Stomach (tissue), 19 donors: ENCODE measurements at places on chromosomes 7 and 10. TPM values are rescaled to one million over a fixed set of nuclear protein-coding genes. Genes with fewer than 3 reads are reported as not detected.

PIP gene
- total RNA-seq: not detected

SBDS gene
- 168 TPM for total RNA-seq

PIK3AP1 gene
- 11.9 TPM for total RNA-seq

AGMO gene
- 33.0 TPM for total RNA-seq

SH2D4B gene
- total RNA-seq: 0.18 TPM

EPO gene
- total RNA-seq: not detected

DNA sequence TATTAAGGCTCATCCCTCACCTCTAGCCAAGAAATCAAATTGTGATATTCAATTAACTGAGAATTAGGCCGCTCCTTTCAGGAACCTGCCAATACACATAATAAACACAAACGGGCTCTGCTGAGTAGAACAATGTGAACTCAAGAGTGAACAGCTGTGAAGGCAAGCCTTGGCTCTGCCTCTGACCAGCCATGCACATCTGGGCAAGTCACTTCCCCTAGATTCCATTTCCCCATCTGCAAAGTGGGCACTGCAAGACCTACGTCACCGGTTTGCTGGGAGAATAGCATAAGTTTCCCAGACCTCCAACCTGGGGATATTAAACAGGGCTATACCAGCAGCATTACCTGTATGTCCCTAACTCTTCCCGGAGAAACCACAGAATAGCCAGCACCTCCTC, 355.2 kb downstream of the TNS3 start:
- no peak for DNase-seq

- no peak for DNase-seq
These were observed 9.4 kb upstream of the ZNF467 start for GRCh38 chr7:149782682-149783345.

- DNase-seq: no peak
These were observed 66.8 kb upstream of the EXOC4 start for GRCh38 chr7:133186060-133186459.

DNA sequence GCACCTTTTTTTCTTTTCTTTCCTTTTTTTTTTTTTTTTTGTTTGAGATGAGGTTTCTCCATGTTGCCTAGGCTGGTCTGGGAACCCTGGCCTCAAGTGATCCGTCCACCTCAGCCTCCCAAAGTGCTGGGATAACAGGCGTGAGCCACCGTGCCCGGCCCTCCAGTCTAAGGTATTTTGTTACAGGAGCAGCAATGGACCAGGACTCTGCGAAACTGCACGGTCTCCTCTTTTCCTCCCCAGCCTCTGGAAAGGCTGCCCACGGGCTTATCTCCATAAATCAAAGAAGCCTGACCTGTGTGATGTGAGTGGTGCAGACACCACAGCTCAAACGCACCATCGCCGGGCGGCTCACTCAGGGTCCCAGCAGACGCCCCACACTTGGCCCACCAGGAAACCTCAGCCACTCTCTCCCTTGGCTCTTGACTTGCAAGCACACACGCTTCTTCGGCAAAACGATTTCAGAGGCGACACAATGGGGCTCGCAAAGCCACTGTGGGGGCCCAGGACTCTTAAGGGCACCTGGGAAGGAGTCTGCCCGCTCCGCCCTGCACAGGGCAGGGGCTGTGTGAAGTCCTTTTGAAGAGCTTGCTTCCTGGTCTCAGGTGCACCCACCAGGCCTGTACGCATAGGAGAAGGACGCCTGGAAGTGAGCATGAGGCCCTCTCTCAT, 20.6 kb downstream of the WDR86 start:
- DNase-seq: no peak

DNA sequence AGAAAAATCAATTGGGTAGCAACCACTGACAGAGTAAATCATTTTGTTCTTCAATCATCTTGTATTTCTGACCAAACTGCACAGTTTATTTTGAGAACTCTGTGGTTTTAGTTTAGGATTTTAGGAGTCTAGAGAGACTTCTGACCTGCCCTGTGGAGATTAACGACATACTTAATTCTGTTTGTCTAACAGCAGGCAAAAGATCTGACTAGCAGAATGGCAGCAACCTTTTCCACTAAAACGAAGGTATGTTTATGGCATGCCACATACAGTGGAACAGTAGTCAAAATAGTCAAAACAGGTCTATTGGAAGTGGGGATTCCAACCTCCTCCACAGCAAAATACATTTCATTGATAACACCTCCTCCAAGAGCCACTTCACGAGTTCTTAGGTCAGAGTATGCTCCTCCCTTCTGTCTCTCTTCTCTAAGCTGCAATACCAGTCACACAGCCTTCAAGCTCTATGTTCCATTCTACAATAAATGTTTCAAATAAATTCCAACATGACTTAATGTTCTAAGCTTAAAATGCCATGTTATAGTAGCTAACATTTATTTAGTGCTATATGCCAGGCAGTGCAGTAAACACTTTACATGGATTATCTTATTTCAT, 34.4 kb downstream of the NRCAM start:
- DNase-seq: no peak

DNA sequence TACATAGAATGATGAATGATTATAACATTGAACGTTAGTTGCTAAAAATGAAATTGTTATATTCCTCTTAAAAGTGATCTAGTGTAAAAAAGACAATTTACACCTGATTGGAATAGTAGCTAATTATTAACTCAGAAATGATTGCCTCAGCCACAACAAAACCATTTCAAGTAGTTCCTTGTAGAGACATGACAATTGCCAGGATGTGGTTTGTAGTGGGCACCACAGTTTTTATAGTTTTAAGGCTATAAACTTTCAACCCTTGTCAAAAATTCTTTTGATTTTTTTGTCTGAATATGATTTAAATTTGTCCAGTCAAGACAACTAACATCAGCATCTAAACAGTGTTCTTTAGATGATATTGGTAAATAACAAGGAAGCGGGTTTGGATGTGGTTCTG, 145.2 kb downstream of the SUGCT start:
- DNase-seq: no peak

DNA sequence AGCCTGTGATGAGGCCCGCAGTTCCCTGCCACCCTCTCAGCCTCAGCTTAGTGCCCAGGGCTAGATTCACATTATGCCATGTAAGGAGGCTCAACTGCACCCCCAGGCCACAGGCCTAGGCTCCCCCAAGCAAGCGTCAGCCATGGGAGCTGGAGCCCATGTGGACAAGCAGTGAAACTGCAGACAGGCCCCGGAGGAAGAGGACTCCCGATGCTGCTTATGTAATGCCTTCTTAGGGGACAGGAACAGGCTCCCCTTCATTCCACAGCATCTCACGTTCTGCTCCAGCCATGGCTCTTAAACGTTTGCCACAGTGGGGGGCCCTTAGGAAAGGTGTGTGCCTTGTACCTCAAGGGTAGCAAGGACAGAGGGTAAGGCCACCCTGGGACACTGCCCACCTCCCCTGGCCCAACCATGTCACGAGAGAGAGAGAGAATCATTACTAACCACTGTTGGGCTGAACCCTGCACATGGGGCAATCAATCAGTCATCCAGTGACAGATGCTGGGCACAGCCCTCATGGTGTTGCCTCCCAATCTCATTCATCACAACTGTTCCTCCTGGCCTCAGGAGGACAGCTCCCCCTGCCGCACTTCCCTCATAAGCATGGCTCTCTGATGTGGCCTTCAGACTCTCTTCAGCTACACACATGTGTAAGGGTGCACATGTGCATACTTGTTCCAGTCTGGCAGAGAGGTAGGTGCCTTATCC, 263.0 kb downstream of the GRID1 start:
- no peak for DNase-seq

DNA sequence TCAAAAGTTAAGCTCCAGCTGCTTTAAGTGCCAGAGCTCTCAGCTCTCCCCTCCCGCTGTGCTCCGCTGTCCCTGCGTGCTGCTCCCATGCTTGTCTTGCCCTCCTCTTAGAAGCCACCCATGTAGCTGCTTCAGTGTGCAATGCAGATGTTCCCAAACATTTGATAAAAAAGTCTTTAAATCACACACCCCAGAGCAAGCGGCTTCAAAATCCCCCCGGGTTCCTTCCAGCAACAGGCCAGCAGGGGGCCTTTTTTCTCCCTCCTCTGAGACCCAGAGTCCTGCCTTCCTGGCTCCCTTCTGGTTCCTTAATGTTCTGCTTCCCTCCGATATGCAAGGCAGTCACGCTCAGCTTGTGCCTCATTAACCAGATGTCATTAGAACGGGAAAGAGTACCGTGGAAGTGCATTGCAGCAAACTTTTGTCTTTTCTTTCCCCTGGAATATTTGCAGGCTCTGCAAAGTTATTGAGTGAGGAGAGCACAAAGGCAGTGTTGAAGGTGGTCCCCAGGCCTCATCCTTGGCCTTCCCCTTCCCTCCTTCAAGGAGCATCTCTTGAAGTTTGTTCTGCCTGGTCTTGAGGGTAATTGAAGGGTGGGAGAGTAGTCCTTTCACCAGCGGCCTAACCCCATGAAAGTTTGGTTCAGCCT, 25.5 kb downstream of the LDB3 start:
- DNase-seq: peak; percentile 79

- no peak for DNase-seq
These were observed 324.5 kb upstream of the KLF6 start for GRCh38 chr10:4109469-4109868.

GRCh38 chr10:63761243-63761642, 240.0 kb downstream of the REEP3 start:
- DNase-seq: no peak

DNA sequence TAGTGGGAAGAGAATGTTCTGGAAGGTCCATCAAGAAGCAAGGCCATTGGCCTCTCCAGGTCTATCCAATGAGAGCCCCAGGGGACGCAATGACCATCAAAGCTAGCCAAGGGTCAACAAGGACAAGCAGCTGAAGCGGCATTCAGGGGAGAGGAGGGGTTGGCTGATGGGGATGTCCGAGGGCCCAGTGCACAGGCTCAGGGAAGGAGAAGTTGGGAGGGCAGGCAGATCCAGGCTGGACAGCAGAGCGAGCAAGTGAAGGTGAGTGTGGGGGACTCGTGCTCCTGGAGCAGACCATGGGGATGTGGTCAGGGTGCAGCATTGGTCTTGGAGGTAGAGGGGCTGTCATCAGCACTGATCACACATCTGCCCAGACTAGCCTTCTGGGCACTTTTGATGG, 275.4 kb upstream of the TCERG1L start:
- no peak for DNase-seq

GRCh38 chr7:113715981-113716856, 202.6 kb downstream of the PPP1R3A start:
- DNase-seq: peak; percentile 52

GRCh38 chr7:6579446-6579845, 2.2 kb downstream of the ZDHHC4 start:
- DNase-seq: no peak

- no peak for DNase-seq
These were observed 496.9 kb upstream of the CELF2 start for GRCh38 chr10:10520491-10521385.

DNA sequence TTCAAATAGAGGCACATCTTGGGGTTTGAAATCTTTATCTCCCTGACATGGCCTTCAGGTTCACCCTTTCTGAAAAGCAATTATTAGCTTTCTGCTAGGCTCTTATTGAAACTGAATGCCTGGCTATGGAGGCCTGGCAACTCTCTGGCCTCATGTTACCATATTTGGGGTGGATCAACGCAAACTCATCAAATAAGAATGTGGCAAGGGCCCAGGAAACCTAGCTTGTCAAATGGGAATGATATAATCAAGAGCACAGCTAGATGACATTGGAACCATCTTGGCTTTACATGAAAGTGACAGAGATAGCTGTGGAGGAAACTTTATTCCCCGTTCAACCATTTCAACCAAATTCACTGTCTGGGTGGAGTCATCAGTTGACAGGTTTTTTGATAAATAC, 202.8 kb upstream of the SMIM30 start:
- no peak for DNase-seq

DNA sequence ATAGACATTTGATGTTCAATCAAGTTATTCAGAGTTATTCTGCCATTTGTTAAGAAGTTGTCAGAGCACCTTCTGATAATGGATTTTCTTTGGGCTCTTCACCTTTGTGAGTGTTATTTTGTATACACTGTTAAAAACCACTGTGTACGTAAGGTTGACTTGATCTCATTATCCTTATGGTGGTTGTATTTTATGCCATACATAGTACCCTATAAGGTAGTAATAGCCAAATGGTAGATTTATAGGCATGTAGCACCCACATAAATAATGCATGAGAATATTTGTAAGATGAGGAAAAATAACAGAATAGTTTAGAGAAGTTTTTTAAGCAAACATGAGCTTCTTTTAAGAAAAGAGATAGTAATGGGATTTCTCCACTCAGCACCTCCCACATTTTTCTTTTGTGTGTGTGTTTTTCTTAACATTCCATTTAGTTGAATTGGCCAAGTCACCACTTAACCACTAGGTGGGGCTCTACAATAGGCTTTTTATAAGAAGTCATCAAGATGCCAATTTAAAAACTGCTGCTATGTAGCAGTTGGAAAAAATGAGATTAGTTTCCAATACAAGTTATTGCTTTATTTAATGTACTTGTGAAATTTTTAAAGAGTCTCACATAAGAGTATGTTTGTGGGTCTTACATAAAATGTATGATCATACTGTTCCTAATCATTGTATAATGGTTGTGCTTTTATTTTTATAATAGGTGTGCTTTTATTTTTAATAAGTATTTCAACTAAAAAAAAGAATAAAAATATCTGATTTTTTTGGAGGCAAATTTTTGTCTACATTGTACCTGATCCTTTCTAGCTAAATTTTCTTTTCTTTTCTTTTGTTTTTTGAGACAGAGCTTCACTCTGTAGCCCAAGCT, 41.1 kb upstream of the STMP1 start:
- no peak for DNase-seq

DNA sequence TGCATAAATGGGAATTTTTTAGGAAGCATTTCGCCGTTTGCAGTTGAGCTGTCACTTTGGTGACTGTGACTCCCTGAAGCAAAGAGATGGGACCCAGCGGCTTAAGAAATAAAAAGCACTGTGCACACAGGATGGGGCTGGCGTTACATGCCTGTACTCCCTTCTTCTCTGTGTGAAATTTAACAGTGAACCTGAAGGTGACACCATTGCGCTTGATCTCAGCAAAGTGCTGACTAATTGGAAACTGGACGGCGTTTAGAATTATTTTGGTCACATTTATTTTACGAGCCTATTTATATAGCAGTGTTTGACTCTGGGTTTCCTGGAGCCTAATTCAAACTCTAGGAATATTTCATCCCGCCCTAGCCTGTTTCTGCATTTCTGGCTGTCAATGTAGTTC, 146.2 kb downstream of the PAXIP1 start:
- DNase-seq: no peak

DNA sequence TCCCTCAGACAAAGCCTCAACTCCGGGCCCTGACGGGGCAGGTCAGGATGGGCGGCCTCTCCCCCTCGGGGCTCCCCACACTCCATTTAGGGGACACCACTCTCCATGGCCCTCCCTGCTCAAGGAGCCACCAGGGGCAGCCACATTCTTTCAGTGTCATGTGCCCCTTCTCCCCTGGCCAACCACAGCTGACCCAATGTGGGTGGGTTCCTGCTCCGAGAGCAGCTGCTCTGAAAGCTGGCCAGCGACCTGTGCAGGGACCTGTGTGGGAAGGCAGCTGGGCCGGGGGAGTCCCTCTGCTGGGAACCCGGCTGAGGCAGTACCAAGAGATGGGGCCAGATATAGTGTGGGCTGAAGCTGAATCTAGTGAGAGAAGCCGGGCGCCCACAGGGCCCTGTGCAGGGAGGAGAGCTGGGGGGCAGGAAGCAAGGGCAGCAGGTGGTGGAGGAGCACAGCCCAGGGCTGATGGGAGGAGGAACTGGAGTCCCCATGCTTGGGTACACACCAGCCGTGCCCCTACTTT, 40.6 kb upstream of the NPFFR1 start:
- peak; percentile 36 for DNase-seq

- peak; percentile 28 for DNase-seq
These were observed 30.5 kb upstream of the SRGN start for GRCh38 chr10:69057261-69057950.

GRCh38 chr7:120603366-120603765, 254.6 kb downstream of the TSPAN12 start:
- DNase-seq: no peak
